ENCODE measurements at places on chromosomes 3 and 15.

DNA sequence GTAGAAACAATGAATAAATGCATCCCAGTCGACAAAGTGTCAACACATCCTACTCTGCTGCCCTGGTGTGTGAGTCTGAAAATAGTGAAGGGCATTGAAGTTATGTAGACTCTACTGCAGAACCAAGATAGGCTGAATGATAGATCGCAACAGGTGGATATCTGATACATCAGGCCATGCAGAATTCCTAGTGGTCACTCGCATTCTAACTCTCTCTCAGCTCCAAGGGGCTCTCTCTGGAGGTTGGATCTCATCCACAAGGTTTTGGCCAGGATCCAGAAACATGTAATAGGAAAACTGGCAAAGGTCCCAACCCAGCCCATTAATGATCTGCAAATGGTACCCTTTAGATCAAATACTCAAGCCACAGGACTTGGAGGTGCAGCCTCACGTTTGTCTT lies 514.1 kb downstream of the MAGI1 start:
- DNase-seq = no peak

DNA sequence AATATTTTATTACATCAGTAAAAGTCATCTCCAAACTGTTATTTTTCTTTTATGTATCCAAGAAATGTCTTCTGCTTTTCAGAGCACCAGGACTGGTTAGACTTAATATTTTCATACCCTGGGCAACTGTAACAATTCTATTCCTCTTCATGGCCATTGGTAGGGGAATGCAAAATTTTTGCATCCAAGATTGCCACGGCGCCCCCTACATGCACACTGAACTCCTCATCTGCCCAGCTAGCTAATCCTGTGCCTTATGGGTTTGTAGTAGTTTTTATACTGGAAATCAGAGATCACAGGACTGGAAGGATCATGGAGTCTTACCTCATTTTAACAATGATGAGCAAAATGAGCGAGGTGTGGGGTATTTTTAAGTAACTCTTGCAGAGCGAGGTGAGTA lies 74.2 kb downstream of the CRTC3 start:
- DNase-seq = no peak

DNA sequence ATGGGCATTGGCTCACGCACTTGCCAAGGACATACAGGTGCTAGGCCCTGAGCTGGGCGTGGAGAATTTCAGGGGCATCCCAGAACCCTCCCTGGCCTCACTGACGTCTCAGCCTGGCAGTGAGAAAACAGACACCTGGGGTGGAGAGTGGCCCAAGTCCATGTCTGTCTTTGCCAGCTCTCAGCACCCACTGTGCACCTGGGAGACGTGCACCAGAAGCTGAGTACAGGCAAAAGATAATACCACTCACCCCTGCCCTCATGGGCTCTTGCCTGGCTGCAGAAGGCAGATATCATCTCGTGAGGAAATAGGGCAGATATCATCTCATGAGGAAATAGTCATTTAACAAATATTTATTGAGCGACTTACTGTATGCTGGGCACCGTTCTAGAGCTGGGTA lies 8.0 kb downstream of the LOXL1 start:
- DNase-seq = no peak

GRCh38 chr3:172609750-172610149 lies 86.5 kb upstream of the TNFSF10 start:
- no peak for DNase-seq

DNA sequence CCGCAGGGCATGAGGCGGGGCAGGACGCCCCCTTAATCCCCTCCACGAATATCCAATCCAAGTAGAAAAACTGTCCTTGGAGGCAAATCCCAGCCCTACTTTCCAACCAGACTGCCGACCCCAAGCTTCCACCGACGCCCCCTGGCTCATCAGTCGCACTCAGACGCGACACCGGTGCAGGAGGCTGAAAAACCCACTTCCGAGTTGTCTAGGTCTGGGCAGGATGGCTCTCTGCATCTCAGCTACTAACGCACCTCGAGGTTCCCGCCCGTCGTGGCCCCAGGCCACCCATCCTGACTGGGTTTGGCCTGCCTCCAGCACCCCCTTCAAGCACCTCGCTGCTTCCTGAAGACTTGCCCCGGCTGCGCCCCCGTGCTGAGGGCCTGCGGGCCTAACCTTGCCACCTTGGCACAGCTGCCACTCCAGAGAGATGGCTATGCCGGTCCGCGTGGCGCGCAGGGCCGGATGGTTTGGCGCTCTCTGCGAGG lies 15.5 kb downstream of the RGMA start:
- no peak for DNase-seq

All from cortex of kidney (tissue), 1 donor.